Activated naive CD4-positive, alpha-beta T cell treated with anti-CD3 and anti-CD28 coated beads for 36 hours (primary cell): ENCODE measurements at places on chromosomes 11 and 22. TPM values are rescaled to one million over a fixed set of nuclear protein-coding genes. Genes with fewer than 3 reads are reported as not detected.

GRCh38 chr11:109062445-109062844, 359.5 kb upstream of the C11orf87 start:
- H3K27me3 ChIP-seq, result peaks cover 4% of the 10 kb centered on the region
- DNase-seq, result no peak
- H3K27ac ChIP-seq, result no peak overlapping the region

- DNase-seq, result no peak
- peaks cover 5% of the 10 kb centered on the region for H3K4me1 ChIP-seq
- peaks cover 39% of the 10 kb centered on the region for H3K36me3 ChIP-seq
- H3K27me3 ChIP-seq, result no peaks in the 10 kb centered on the region
- no peak overlapping the region for H3K4me3 ChIP-seq
Observed at GRCh38 chr22:24055283-24055682, 44.2 kb downstream of the CABIN1 start.

RCN1 gene
- 29.6 TPM for total RNA-seq

- DNase-seq, result no peak
- no peaks in the 10 kb centered on the region for H3K27me3 ChIP-seq
- H3K27ac ChIP-seq, result no peak overlapping the region
- no peak overlapping the region for H3K4me3 ChIP-seq
Observed at GRCh38 chr11:8227156-8228152, 36.2 kb downstream of the LMO1 start.

GRCh38 chr22:37633089-37633624, 6.3 kb upstream of the SH3BP1 start:
- H3K4me3 ChIP-seq, result no peak overlapping the region
- peak; percentile 35 for DNase-seq
- peaks cover 50% of the 10 kb centered on the region for H3K4me1 ChIP-seq
- H3K27me3 ChIP-seq, result no peaks in the 10 kb centered on the region
- H3K27ac ChIP-seq, result peak overlapping the region; percentile 83
- no peaks in the 10 kb centered on the region for H3K36me3 ChIP-seq

DNA sequence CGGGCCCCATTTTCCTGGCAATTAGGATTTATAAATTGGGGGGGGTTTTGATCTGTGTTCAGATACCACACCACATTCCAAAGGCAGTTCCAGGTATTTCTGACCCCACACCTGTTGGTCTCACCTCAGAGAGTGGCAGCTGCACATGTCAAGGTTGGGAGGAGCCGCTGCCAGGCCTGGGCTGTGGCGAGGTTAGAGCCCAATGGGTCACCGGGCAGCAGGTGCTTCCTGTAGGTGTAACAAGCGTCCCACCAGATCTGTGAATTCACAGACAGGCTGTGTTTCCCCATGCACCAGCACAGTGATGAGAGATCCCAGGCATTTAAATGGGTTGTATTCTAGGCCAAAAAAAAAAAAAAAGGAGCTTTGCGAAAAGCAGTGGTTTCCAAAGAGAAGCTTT, 58.6 kb downstream of the CABIN1 start:
- H3K4me3 ChIP-seq, result no peak overlapping the region
- DNase-seq, result no peak
- no peaks in the 10 kb centered on the region for H3K27me3 ChIP-seq
- H3K4me1 ChIP-seq, result no peaks in the 10 kb centered on the region

DNA sequence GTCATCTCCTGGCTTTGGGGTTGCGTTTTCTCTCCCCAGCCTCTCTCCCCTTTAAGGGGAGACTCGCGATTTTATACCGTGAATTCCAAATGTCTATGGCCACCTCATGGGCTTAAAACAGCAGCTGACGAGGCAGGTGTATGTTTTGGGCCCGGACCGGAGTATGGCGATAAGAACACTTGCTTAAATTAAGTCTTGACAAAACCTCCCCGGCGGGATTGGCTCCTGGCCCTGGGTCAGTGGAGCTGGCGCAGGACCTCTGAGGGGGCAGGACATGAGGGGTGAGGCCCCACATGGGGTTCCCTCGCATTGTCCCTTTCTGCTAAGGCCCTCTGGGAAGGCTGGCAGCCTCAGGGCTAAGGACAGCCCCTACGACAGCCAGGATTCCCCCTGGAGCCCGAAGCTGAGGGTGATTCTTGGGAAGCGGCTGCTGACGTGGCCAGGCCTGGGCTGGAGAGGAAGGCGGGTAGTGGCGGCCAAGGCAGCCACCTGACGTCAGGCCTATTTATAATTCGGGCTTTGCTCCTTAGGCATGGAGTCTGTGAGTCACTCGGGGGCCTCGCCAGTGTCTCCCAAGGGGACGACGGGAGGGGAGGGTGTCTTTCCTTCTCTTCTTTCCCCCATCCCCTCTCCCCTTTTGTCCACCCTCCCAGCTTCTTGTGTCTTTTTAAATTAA, 12.7 kb downstream of the MYO18B start:
- H3K27me3 ChIP-seq, result no peaks in the 10 kb centered on the region
- H3K4me1 ChIP-seq, result peaks cover 7% of the 10 kb centered on the region
- H3K27ac ChIP-seq, result no peak overlapping the region
- H3K4me3 ChIP-seq, result no peak overlapping the region
- no peaks in the 10 kb centered on the region for H3K36me3 ChIP-seq

ST14 gene
- total RNA-seq, result not detected

GRCh38 chr11:99171330-99171729, 150.6 kb downstream of the CNTN5 start:
- no peaks in the 10 kb centered on the region for H3K36me3 ChIP-seq
- DNase-seq, result no peak
- H3K4me3 ChIP-seq, result no peak overlapping the region
- H3K4me1 ChIP-seq, result no peaks in the 10 kb centered on the region

DNA sequence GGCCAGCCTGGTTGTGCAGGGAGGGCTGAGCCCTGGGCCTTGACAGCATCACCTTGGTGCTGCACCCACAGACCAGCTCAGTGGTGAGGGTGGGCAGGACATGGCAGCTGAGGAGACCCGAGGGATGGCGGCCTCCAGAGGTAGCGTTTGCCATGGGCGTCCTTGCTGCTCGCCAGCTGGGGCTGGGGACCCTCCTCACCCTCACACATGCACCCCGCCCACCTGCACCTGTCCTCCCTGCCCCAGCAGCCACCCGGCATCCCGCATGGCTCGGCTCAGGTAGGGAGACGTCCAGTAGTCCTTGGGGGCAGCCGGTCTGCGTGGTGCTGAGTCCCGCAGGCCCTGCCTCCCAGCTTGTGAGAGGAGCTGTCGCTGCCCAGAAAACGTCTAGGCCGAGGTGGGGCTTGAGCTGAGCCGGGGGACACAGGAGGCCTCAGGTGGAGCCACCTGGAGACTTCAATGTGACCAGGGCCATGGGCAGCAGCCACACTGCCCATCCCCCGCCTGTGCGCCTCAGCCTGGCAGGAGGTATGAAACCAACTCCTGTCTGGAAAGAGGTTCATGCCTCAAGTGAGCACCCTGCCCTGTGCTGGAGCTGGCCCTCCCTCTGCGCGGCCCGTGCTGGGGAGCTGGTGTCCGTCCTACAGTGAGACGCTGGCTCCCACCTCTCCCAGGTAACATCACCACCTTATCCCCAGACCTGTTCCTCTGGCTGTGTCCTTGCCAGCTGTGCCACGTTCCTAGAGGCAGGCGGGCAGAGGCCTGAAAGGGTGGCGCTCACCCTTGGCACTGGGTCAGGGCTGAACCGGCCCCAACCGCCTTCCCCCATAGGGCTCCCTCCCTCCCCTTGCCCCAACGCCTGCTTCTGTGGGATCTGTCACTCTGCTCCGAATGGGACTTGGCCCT, 3.3 kb upstream of the TRABD start:
- H3K27me3 ChIP-seq, result peaks cover 5% of the 10 kb centered on the region
- H3K4me3 ChIP-seq, result no peak overlapping the region
- H3K27ac ChIP-seq, result no peak overlapping the region
- DNase-seq, result no peak
- peaks cover 12% of the 10 kb centered on the region for H3K4me1 ChIP-seq

- peaks cover 73% of the 10 kb centered on the region for H3K4me1 ChIP-seq
- no peaks in the 10 kb centered on the region for H3K27me3 ChIP-seq
- no peak for DNase-seq
- H3K27ac ChIP-seq, result peak overlapping the region; percentile 63
- H3K4me3 ChIP-seq, result peak overlapping the region; percentile 58
Observed at GRCh38 chr11:46335890-46336562, 11.2 kb upstream of the DGKZ start.

MB gene
- total RNA-seq, result not detected

- H3K4me3 ChIP-seq, result no peak overlapping the region
- no peak overlapping the region for H3K27ac ChIP-seq
- no peak for DNase-seq
- H3K36me3 ChIP-seq, result no peaks in the 10 kb centered on the region
- no peaks in the 10 kb centered on the region for H3K27me3 ChIP-seq
- no peaks in the 10 kb centered on the region for H3K4me1 ChIP-seq
Observed at GRCh38 chr11:2574553-2575535, 125.0 kb downstream of the KCNQ1OT1 start.

OR52H1 gene
- not detected for total RNA-seq
